ENCODE measurements at places on chromosomes 1 and 21. TPM values are rescaled to one million over a fixed set of nuclear protein-coding genes. Genes with fewer than 3 reads are reported as not detected.

Gene PRR9
- not detected for total RNA-seq

Gene OLIG2
- 5.4 TPM for total RNA-seq

GRCh38 chr1:53665996-53666395 lies 73.0 kb downstream of the GLIS1 start:
- H3K27me3 ChIP-seq: no peaks in the 10 kb centered on the region
- no peak for DNase-seq
- H3K4me3 ChIP-seq: no peak overlapping the region
- H3K36me3 ChIP-seq: no peaks in the 10 kb centered on the region

DNA sequence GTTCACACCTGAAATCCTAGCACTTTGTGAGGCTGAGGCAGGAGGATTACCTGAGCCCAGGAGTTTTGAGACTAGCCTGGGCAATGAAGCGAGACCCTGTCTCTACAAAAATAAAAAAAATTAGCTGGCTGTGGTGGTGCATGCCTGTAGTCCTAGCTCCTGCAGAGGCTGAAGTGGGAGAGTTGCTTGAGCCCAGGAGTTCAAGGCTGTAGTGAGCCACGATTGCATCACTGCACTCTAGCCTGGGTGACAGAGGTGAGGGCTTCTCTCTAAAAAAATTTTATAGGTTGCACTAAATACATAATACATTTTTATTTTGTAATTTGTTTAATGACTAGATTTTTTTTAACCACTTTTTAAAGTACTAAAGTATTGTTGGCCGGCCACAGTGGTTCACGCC lies 6.1 kb downstream of the PARK7 start:
- H3K4me1 ChIP-seq: peaks cover 11% of the 10 kb centered on the region
- H3K27me3 ChIP-seq: no peaks in the 10 kb centered on the region
- H3K27ac ChIP-seq: no peak overlapping the region
- no peak for DNase-seq

Gene LMX1A
- total RNA-seq: not detected

DNA sequence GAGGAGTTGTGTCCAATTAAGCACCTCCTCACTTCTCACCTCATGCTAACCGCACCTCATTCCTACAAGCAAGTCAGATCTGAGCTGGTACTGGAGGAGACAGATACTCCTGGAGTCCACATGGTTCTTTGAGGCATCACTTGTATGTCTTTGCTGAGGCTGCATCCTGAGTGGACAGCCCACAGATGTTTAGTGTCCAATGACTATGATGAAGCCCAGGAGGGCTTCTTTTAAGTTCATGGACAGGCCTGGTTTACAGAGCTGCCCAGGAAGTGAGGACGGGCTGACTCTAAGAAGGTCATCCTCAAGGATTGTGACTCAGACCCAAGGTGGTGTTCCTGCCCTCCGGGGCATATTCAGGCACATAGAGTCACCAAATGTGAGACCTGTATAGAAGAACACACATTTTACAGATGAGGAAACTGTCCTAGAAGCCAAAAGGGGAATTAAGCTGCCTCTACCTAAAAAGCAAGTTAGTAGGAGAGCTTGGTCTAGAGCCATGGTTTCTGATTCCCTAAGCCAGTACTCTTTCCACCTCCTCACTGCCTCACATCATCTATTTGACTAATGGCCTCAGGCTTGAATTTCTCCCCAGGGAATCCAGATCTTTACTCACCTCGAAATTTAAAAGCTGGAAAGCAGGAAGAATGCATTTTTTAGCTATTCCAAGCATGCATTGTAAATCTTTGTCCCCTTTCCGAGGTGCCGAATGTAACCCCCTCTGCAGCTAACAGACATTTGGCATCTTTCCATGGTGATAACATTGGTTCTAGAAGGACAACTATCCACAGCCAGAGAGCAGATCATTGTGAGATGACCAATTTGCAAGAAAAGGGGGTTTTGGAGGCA lies 228.1 kb downstream of the OMA1 start:
- no peaks in the 10 kb centered on the region for H3K27me3 ChIP-seq
- no peak overlapping the region for H3K4me3 ChIP-seq
- no peak overlapping the region for H3K27ac ChIP-seq

Gene HMCN1
- 18.1 TPM for total RNA-seq

DNA sequence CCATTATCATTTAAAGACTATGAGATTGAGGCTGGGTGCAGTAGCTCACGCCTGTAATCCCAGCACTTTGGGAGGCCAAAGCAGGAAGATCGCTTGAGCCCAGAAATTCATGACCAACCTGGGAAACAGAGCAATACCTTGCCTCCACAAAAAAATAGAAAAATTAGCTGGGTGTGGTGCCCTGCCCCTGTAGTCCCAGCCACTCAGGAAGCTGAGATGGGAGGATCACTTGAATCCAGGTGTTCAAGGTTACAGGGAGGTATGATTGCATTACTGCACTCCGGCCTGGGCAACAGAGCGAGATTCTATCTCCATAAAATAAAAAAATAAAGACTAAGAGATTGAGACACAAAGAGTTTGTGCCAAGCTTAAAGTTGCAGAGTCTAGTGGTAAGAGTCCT lies 537.0 kb downstream of the DPYD start:
- no peak overlapping the region for H3K27ac ChIP-seq
- H3K4me1 ChIP-seq: peaks cover 15% of the 10 kb centered on the region
- H3K4me3 ChIP-seq: no peak overlapping the region
- no peaks in the 10 kb centered on the region for H3K27me3 ChIP-seq
- H3K36me3 ChIP-seq: no peaks in the 10 kb centered on the region

- H3K4me3 ChIP-seq: no peak overlapping the region
- no peak overlapping the region for H3K27ac ChIP-seq
- no peaks in the 10 kb centered on the region for H3K27me3 ChIP-seq
- H3K4me1 ChIP-seq: peaks cover 8% of the 10 kb centered on the region
Measured at GRCh38 chr1:117780687-117781475, 148.5 kb downstream of the GDAP2 start.

DNA sequence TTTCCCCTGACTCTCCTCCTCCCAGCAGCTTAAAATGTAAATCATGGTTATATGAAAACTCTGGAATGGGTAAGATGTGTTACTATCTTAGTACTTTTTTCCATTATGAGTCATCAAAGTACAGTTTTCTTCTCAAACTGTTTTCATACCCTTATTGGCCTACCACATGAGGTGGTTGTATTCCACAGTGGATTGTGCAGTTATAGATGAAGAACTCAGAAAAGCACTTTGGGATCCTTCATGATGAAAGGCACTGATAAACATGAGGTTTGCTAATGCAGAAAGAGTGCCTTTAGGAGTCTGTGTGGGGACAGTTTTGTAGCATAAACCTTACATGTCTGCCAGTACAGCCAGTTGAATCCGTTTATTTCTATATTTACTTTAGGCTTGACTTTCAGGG lies 32.0 kb upstream of the MYOCOS start:
- H3K36me3 ChIP-seq: peaks cover 24% of the 10 kb centered on the region
- no peaks in the 10 kb centered on the region for H3K27me3 ChIP-seq
- H3K4me1 ChIP-seq: no peaks in the 10 kb centered on the region

- no peak overlapping the region for H3K27ac ChIP-seq
- peaks cover 2% of the 10 kb centered on the region for H3K36me3 ChIP-seq
- DNase-seq: no peak
- H3K27me3 ChIP-seq: no peaks in the 10 kb centered on the region
Measured at GRCh38 chr1:186438567-186438966, 22.3 kb downstream of the PDC start.

DNA sequence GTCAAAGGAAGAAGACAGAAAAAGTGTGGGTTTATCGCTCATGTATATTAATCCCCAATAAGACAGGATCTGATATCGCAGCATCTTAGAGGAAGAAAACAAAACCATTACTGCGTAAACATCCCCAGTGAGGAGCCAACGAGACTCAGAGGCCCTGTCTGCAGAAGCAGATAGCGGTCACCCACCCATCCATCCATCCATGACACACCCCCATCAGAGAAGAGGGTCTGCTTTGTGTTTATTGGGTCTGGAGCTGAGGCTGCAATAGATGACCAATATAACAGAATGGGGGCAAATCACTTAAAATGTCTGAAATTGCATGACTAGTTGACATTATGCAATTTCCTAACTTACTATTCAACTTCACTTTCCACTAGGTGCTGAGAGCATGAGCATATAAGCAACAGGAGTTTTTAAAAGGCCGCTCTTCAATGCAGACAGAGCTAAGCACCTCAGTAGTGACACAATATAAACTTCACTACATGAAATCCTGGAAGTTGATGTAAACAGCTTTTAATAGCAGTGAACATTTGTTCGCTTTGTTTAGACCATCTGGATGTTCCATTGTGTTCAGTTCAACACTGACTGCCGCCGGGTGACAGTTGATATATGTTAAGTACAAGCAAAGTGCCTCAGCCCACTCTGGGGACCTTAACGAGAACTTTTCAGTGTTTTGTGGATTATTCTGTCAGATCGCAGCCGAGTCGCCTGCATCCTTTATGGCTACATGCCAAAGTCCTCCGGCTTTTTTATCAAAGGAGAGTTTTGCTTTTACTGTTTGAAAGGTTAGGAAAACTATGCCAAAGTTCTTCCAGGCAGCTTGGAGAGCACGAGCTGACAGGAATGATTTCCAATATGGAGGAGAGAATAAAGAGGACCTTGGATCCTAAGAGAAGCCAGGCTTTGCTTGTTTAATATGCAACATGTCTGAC lies 167.5 kb downstream of the ZNF281 start:
- H3K4me3 ChIP-seq: peak overlapping the region; percentile 47
- H3K36me3 ChIP-seq: no peaks in the 10 kb centered on the region
- no peak for DNase-seq

DNA sequence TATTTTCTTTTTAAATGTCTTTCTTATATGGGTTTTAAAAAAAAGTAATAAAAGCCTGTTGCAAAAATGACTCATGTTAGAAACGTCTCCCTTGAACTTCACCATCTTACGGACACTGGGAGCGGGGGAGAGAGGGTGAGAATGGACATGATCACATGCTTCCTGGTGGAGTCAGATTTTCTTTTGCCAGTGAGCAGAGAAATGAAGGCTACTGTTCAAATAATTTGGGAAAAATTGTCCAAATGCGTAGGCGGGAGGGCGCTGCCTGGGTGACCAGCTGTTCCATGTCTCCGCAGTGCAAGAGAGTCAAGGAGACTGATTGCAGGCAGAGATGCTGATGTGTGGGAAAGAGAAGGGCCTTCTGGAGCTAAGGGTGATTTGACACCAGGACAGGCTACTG lies 23.1 kb downstream of the EIF2D start:
- DNase-seq: no peak
- no peaks in the 10 kb centered on the region for H3K27me3 ChIP-seq
- peaks cover 15% of the 10 kb centered on the region for H3K4me1 ChIP-seq
- H3K36me3 ChIP-seq: peaks cover 8% of the 10 kb centered on the region
- no peak overlapping the region for H3K27ac ChIP-seq
- no peak overlapping the region for H3K4me3 ChIP-seq

GRCh38 chr1:211932933-211933254 lies 102.3 kb upstream of the LPGAT1 start:
- no peaks in the 10 kb centered on the region for H3K27me3 ChIP-seq
- H3K27ac ChIP-seq: no peak overlapping the region
- H3K36me3 ChIP-seq: no peaks in the 10 kb centered on the region
- no peak overlapping the region for H3K4me3 ChIP-seq
- no peak for DNase-seq

- H3K4me1 ChIP-seq: no peaks in the 10 kb centered on the region
- no peak for DNase-seq
- no peak overlapping the region for H3K27ac ChIP-seq
- no peaks in the 10 kb centered on the region for H3K27me3 ChIP-seq
- H3K36me3 ChIP-seq: no peaks in the 10 kb centered on the region
Measured at GRCh38 chr1:162666006-162666645, 33.9 kb downstream of the DDR2 start.

Gene ANXA9
- total RNA-seq: not detected

DNA sequence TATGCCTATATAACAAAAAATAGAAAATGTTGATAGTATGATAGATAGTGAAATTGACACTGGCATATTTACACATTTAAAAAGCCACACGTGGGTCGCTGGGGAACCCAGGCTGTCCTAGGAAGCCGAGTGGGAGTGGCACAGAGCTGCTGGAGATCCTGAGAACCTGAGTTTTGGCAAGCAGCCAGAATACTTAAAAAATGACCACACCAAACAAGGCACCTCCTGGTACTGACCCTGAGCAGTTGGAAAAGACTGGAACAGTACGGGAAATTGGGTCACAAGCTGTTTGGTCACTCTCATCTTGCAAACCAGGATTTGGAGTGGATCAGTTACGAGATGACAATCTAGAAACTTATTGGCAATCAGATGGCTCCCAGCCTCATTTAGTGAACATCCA lies 111.5 kb downstream of the ZFYVE9 start:
- DNase-seq: no peak
- no peaks in the 10 kb centered on the region for H3K4me1 ChIP-seq
- H3K27me3 ChIP-seq: no peaks in the 10 kb centered on the region

Gene TEKT2
- 8.4 TPM for total RNA-seq

GRCh38 chr1:176193023-176193422 lies 14.1 kb downstream of the COP1 start:
- peaks cover 43% of the 10 kb centered on the region for H3K4me1 ChIP-seq
- peaks cover 2% of the 10 kb centered on the region for H3K36me3 ChIP-seq
- no peak overlapping the region for H3K27ac ChIP-seq
- H3K4me3 ChIP-seq: no peak overlapping the region

GRCh38 chr21:38221594-38221993 lies 35.2 kb upstream of the KCNJ15 start:
- H3K27me3 ChIP-seq: no peaks in the 10 kb centered on the region
- no peak overlapping the region for H3K27ac ChIP-seq
- H3K4me3 ChIP-seq: no peak overlapping the region
- peaks cover 20% of the 10 kb centered on the region for H3K36me3 ChIP-seq
- no peak for DNase-seq

Gene PAQR7
- 13.3 TPM for total RNA-seq

GRCh38 chr1:31855038-31855845 lies 39.4 kb upstream of the SPOCD1 start:
- no peaks in the 10 kb centered on the region for H3K4me1 ChIP-seq
- no peak overlapping the region for H3K27ac ChIP-seq
- H3K36me3 ChIP-seq: no peaks in the 10 kb centered on the region
- H3K27me3 ChIP-seq: no peaks in the 10 kb centered on the region

- no peak overlapping the region for H3K4me3 ChIP-seq
- no peaks in the 10 kb centered on the region for H3K27me3 ChIP-seq
- peaks cover 9% of the 10 kb centered on the region for H3K4me1 ChIP-seq
- DNase-seq: no peak
Measured at GRCh38 chr1:206049919-206050600, 2.9 kb upstream of the RHEX start.

Gene BSND
- total RNA-seq: not detected

DNA sequence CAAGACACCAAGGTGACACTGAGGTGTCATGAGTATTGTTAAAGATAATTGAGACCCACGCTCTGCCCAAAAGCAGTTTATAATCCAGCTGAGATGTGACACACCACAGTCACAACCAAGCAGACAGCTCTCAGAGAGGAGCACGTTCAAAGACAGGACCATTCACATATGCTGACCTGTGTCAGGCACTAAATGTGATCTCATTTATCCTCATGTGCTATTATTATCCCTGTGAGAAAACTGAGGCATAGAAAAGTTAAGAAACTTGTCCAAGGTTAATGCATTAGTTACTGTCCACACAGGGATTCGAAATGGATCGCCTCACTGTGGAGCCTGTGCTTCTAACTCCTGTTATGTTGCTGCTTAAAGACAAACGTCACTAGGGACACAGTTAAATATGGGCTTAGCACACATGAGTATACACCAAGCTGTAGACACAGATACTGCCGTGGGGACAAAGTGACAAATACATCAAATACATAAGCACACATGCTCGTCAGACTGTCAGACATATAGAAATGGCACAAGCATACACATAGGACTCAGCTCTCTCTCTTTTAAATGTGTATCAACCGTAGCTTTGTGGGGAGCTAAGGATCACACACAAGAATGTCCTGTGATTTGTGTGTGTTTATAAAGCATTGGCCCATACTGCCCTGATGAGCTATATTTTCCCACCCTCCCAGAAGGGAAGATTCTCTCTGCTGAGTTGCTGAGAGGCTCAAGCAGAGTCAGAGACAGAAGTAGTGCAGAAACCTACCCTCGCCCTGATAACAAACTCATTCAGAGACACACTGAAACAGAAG lies 3.5 kb upstream of the IGSF8 start:
- no peaks in the 10 kb centered on the region for H3K27me3 ChIP-seq
- H3K4me3 ChIP-seq: peak overlapping the region; percentile 27
- peak overlapping the region; percentile 5 for H3K27ac ChIP-seq
- H3K4me1 ChIP-seq: peaks cover 66% of the 10 kb centered on the region
- DNase-seq: no peak
